ENCODE measurements at places on chromosomes 7 and 10.

GRCh38 chr10:21954132-21954531 lies 49.4 kb downstream of the DNAJC1 start:
- no peak for DNase-seq

DNA sequence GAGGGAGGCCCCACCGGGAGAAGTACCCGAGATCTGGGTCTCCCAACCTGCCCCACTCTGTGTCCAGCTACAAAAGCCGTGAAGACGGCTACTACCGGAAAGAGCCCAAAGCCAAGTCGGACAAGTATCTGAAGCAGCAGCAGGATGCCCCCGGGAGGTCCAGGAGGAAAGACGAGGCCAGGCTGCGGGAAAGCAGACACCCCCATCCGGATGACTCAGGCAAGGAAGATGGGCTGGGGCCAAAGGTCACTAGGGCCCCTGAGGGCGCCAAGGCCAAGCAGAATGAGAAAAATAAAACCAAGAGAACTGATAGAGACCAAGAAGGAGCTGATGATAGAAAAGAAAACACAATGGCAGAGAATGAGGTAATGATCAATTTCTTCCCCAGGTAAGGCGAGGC lies 59.1 kb upstream of the PDCD4 start:
- no peak for DNase-seq

- DNase-seq = peak; percentile 55
Observed at GRCh38 chr7:28298870-28299518, 113.3 kb upstream of the CREB5 start.

DNA sequence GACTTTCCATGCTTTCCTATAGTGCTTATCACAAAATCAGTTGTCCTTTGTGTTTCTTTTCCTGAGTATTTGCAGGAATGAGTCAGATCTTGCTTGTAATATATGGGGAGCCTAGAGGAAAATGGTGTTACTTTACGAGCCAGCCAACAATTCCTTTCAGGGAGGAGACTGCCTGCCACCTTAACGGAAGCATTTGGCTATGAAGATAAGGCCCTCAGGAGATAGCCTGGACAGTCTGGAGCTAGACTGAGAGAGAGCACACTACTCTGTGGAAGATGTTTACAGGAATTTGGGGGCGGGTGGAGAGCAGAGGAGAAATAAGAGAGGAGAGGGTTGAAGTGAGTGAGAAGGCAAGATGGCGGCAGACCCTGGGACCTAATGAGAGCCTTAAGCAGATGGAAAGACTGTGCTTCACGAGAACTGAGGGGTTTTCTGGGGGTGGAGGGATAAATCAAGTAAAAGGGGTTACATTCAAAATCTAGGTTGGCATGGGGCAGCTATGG lies 126.3 kb downstream of the SNX10 start:
- DNase-seq = no peak

GRCh38 chr7:91435381-91436059 lies 171.3 kb downstream of the FZD1 start:
- peak; percentile 42 for DNase-seq
